GM03348 (cell line): ENCODE measurements at places on chromosomes 7 and 10.

DNA sequence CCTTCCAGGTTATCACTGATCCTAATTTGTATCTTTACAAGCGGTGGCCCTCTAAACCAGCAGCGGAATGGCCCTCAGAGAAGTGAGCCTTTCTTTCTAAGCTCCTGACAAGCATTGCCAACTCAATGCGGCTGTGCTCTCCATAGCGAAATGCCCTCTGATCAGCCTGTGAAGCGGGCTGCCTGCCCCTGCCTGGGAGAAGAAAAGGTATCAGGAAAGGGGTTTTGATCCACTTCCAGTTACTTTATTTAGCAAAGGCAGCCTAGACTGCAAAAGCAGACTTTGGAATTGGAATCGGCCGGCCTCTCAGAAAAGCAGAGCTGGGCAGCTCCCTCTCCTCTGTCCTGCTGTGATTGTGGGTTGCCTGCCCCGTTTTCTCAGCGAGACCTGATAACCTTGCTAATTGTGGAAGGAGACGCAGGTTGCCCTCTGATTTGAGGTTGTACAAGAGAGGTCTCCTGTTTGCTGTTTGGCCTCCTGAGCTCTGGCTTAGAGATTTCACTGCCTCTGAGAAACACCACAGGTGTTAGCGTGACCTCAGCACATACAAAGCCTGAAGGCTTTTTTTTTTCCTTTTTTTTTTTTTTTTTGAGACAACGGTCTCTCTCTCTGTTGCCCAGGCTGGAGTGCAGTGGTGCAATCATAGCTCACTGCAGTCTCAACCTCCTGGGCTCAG is 53.9 kb upstream of the SH2B2 start:
- DNase-seq = no peak

- DNase-seq = no peak
Observed at GRCh38 chr7:44058759-44059218, 6.6 kb downstream of the PGAM2 start.

- DNase-seq = no peak
Observed at GRCh38 chr10:110275128-110275729, 29.5 kb downstream of the SMNDC1 start.

- DNase-seq = no peak
Observed at GRCh38 chr10:83909001-83909400, 230.3 kb upstream of the GHITM start.

GRCh38 chr7:50088463-50089129 is 4.5 kb downstream of the ZPBP start:
- no peak for DNase-seq

- no peak for DNase-seq
Observed at GRCh38 chr10:69787681-69788080, 14.0 kb upstream of the COL13A1 start.

DNA sequence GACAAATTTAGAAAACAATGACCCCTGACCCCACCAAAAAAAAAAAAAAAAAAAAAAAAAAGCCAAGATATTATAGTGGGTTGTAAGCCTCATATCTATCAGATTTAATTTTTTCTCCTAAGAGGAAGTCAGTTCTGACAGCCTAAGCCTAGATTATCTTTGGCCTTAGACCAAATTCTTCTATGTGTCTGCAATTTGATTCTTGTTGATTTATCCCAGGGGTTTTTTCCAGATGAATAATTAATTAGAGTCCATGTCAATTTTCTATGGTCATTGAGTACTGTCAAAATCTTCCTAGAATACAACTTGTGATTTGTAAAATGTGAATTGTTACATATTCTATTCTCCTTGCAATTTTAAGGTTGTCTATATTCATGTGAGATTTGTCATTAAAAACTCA is 151.6 kb upstream of the CACNA2D1 start:
- no peak for DNase-seq

DNA sequence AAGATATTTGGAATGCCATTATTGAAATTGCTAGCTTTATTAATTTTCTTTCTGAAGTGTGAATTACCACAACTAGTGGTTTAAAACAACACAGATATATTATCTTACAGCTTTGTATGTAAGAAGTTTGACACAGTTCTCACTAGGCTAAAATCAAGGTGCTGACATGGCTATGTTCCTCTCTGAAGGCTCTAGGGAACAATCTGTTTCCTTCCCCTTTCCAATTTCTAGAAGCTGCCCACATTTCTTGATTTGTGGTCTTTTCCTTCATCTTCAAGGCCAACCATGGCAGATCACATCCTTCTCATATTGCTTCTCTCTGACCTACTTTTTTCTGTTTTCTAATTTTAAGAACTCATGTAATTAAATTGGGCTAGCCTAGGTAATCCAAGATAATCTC is 43.3 kb upstream of the SLC26A3 start:
- no peak for DNase-seq

GRCh38 chr10:70903262-70903921 is 15.0 kb upstream of the PCBD1 start:
- peak; percentile 88 for DNase-seq

DNA sequence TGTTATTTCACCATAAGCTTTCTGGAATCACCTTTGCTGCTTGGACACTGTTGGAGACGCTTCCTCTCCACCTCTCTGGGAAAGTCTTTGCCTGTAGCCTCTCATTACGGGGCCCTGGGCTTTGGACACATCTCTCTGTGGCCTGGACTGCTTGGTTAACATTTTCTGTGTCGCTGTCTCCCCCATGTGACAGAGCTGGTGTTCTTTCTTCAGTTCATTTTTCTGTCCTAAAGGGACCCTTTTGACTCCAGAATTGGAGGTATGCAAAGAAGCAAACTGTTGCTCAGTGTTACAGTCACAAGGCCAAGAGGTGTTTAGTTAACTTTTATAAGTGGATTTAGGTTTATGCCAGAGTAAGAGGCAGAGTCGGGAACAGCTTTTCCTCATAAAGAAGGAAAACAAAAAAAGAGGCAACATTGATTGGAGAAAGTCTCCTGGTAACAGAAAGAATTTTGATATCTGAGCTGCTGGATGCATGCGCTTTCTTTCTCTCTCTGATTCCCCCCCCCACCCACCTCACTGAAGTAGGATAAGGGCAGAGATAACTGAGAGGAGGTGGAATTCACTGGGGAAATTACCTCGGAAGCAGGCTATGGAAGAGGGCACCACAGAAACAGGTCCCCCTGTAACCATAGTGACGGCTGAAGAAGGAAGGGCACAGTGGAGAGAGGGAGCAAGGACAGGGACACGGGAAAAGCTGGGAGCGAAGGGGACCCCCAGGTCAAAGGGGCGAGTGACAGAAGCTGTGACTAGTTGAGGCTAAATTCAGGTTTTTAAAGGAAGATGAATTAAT is 57.8 kb downstream of the LGI1 start:
- DNase-seq = no peak

DNA sequence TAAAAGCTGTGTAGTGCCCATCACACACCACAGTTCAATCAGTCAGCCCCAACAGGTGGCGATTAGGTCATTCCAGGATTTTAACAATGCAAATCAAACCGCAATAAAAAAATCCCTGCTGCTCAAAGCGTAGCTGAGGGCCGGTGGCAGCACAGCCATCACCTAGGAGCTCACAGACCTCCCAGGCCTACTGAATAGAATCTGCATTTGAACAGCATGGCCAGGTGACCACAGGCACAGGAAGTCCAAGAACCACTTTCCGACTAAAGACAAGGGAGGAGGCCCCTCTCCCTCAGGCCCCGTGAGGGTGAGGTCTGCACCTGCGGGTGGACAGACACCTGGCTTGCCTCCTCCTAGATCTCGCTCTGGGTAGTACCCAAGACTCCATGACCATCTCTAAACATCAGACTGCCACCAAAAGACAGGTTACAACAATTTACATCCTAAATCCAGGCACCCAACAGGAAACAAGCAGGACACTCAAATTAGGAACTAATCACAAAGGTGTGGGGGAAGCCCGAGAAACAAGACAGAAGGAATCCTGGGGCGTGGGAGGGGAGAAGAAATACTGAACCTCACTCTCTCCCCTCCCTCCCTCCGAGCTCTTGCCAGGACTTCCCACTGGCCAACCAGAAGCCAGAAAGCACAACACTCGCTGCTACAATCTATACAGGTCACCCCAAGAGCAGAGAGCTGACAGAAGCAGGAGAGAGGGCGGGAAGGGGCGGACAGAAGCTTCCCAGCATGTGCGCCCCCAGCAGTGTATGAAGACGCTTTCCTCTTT is 19.2 kb downstream of the GNA12 start:
- DNase-seq = no peak

GRCh38 chr10:76382381-76382851 is 951.0 kb downstream of the LRMDA start:
- peak; percentile 79 for DNase-seq

- DNase-seq = no peak
Observed at GRCh38 chr10:12218991-12219390, 23.0 kb downstream of the CDC123 start.

DNA sequence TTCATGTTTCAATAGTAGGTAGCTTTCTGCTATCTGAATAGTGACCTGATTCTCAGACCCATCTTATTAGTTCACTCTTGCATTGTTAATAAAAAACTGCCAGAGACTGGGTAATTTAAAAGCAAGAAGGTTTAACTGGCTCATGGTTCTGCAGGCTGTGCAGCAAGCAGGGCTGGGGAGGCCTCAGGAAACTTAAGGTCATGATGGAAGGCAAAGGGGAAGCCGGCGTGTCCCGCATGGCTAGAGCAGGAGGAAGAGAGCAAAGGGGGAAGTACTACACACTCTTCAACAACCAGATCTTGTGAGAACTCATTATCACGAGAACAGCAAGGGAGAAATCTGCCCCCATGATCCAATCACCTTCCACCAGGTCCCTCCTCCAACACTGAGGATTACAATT is 185.2 kb upstream of the PITRM1 start:
- DNase-seq = no peak

- DNase-seq = no peak
Observed at GRCh38 chr10:26291721-26292480, 75.3 kb downstream of the GAD2 start.

DNA sequence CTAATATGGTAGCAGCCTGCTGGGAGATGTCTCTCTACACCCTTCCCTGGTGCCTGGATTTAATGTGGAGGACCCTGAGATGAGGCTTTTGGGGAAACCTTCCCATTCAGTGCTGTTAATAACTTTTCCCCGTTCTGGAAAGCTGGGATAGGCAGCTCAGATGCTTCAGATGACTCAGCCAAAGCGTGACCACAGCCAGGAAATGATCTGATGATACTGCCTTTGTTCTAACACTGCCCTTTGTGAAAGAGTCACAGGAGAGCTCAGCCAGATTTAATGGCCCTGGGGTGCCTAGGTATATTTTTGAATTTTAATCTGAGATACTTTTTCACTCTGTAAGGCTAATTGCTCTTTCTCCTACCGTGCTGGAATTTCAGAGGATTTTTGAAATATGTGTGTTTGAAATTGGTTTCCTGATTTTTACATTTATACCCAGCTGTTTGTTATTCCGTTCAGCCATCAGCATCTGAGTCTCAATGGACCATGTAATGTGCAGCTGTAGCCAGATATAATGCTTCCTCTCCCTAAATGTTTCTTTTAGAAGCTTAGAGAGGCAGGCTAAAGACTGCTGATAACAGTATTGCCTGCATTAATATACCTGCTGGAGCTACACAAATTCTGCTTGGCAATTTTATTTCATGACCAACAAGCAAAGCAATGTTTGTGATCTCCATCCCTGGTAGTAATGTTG is 17.8 kb downstream of the CELF2 start:
- DNase-seq = peak; percentile 72

GRCh38 chr7:151711906-151712809 is 164.8 kb downstream of the PRKAG2 start:
- no peak for DNase-seq

DNA sequence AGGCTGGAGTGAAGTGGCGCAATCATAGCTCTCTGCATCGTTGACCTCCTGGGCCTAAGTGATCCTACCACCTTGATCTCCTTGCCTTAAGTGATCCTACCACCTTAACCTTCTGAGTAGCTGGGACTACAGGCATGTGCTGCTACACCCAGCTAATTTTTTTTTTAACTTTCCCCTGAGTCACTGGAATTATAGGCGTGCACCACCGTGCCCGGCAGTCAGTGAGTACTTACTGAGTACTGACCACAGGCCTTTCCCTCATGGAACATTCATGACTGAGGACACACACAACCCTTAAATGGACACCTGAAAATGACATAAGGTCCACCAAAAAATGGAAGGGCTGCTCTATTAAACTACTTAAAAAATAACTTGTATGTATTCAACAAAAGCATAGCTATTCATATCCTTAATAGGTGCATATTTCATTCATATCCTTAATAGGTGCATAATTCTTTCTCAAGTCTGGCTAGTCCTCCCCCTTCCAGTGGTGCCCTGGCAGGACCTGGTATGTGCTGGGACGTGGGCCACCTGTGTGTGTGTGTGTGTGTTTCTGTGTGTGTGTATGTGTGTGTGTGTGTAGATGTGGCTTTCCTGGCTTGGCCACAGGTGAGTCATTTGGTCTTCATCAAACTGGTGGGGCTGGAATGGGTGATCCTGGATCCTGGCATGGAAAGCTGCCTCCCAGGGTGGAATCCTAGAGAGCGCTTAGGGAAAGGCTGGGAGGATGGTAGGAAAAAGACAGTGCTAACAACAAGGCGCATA is 3.5 kb downstream of the FAM180A start:
- peak; percentile 50 for DNase-seq

DNA sequence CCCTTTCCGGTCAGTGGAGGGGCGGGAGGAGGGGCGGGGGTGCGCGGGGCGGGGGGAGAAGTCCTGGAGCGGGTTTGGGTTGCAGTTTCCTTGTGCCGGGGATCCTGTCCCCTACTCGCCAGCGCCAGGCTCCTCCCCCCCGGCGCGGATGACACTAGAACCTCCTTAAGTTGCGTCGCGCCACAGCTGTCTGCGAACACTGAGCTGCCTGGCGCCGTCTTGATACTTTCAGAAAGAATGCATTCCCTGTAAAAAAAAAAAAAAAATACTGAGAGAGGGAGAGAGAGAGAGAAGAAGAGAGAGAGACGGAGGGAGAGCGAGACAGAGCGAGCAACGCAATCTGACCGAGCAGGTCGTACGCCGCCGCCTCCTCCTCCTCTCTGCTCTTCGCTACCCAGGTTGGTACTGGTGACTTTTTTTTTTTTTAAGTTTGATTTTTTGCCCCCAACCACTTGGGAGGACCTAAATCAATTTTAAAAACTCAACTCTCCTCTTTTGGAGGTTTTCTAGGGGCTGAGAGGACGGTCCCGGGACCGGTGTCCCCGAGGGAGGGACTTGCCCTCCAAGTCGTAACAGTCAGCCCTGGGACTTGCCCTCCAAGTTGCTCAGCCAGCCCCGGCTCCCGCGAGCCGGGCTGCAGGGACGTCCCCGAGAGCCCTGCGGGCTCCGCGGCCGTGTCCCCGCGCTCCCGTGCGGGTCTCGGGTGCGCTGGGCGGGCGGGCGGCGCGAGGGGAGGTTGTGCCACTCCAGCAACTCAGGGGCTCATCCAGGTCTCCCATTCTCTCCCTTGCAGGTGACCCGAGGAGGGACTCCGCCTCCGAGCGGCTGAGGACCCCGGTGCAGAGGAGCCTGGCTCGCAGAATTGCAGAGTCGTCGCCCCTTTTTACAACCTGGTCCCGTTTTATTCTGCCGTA is at the start of gene GATA3:
GATA3 (plus strand) TSS at position 195 of the 914 bp plus-strand sequence. CDS start 968 bp downstream, outside the sequence.
- peak; percentile 65 for DNase-seq

DNA sequence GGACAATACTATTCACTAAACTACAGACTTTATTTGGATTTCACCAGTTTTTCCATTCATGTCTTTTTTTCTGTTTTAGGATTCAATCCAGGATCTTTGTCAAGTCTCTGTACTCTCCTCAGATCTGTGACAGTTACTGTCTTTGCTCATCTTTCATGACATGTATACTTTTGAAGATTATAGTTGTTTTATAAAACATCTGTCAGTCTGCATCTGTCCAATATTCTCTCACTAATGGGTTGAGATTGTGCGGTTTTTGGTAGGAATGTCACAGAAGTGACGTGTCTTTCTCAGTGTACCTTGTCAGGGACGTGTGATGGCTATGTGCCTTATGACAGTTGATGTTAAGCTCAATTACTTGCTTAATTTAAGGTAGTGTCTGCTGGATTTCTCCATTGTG is 124.9 kb upstream of the TPK1 start:
- no peak for DNase-seq

GRCh38 chr7:131547589-131547988 is 8.8 kb downstream of the PODXL start:
- no peak for DNase-seq
